Kidney (tissue), 22 donors: ENCODE measurements at places on chromosomes 7 and 10. TPM values are rescaled to one million over a fixed set of nuclear protein-coding genes. Genes with fewer than 3 reads are reported as not detected.

GRCh38 chr7:48161407-48162125 lies 9.7 kb upstream of the ABCA13 start:
- DNase-seq, result no peak

DNA sequence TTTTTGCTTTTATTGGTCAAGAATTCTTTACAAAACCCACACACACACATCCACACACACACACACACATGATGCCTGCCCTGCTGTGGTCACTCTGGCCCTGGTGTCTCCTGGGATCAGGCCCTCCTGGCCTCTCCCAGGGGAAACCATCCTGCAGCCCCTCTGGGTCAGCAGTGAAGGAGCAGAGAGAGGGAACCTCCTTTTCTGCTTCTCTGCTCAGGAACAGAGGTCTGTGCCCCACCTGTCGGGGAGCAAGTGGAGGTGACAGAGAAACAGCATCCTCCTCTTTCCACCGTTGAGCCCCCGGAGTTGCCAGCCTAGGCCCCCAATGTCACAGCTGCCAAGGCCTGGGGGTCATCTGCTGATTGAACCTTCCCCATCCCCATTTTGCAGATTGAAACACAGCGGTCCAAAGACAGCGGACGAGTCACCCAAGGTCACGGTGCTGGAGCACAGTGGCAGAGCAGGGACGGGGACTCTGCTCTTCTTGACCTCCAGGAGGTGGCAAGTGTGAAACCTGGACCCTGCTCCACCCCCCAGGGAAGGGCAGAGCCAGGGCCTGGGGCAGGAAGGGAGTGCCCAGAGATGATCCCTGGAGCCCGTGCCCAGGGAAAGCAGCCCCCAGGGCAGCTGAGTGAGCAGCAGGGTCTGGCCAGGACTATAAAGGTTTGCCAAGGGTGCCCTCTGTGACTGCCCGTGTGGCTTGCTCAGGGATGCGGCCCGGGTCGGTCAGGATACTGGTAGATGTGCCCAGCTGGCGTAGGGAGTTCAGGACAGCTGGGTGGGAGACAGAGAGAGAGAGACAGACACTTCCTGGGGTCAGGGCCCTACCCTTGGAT lies 15.0 kb upstream of the TBL2 start:
- no peak for DNase-seq

DNA sequence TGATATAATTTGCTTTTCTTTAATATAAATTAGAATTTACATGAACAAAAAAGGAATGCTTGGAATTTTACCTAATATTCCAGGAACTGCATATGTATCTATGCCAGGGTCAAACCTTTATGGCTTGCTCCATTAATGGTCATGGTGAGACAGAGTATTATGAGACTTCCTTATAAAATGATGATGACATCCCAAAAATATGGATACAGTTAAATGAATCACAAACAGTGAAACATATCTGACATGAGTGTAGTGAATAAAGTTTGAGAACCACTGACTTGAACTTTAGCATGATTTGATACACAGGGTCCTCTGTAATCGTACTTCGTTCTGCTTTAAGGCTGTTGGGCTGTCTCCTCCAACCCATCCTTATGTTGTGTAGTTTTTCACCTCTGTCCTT lies 51.8 kb downstream of the MARCHF5 start:
- DNase-seq, result no peak

DNA sequence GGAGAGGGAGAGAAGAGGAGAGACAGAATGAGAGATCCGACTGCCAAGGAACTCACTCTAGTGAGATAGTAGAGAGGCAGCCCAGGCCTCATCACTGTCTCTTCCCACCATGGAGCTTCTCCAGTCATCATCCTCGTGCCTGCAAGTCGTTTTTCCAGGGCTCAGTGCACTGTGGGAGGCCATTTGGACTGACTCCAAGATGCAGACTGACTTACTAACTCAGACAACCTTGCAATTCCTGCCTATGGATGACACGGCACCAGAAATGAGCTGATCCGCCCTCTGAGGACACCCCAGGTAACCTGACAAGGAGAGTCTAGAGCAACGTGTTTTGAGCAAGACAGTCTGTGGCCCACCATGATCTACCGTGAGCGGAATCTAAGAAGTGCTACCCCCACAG lies 154.9 kb downstream of the GLI3 start:
- DNase-seq, result no peak

- DNase-seq, result no peak
Observed at GRCh38 chr10:106959521-106959920, 205.0 kb downstream of the SORCS1 start.

GRCh38 chr7:158782761-158783401 lies 46.4 kb downstream of the ESYT2 start:
- DNase-seq, result no peak

- no peak for DNase-seq
Observed at GRCh38 chr7:106175507-106175906, 63.4 kb upstream of the SYPL1 start.

DNA sequence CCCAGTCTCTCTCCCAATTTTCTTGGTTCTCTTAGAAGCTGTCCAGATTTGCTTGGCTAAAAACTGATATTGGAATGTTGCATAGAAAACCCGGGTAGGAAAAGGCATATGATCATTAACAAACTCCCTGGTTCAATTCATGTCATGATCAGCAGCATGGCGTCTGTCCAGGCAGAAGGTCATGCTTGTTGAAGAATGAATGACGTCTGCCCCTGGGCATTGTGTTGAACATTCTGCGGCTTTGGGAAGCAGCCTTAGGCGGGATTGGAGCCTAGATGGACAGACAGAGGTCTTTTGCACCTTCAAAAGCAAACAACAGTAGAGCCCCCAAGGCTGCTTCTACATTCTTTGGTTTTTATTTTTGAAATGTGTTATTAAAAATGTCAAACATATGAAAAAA lies 7.7 kb upstream of the MINDY3 start:
- no peak for DNase-seq

- no peak for DNase-seq
Observed at GRCh38 chr7:111860248-111860647, 298.0 kb upstream of the IMMP2L start.

DNA sequence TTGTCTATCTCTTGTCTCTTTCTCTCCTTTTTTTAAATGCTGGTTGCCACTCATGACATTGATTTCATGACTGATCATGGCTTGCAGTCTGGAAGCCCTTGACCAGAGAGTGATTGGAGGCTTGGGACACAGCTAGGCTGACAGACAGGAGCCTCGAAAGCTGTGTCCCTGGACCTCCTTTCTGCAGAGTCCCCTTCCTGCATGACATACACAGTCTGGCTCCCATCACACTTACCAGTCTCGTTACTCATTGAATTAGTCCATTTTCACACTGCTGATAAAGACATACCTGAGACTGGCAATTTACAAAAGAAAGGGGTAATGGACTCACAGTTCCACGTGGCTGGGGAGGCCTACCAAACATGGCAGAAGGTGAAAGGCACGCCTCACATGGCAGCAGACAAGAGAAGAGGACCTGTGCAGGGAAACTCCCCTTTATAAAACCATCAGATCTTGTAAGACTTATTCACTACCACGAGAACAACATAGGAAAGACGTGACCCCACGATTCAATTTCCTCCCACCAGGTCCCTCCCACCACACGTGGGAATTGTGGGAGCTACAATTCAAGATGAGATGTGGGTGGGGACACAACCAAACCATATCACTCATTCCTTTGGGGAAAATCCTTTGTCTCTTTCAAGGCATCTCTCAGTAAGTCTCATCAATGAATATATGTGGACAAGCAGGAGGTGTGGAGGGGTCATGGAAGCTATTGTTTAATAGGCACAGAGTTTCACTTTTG lies 102.3 kb downstream of the TBXAS1 start:
- no peak for DNase-seq

DNA sequence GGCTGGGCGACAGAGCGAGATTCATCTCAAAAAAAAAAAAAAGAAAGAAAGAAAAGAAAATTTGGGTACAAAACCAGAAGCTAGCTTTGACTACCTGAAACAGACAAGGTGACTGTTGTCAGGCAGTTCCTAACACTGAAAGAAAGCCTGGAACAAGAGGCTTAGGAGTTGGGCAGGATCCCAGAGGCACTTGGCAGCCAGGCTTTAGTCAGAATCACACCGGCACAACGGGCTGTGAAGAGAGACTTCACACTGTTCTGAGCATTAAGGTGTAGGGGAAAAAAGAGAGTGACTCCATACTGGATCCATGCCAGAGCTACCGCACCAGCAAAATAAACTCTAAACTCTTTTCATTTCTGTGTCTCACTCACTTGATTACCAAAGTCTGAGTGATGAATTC lies 130.8 kb downstream of the ZNF467 start:
- no peak for DNase-seq

DNA sequence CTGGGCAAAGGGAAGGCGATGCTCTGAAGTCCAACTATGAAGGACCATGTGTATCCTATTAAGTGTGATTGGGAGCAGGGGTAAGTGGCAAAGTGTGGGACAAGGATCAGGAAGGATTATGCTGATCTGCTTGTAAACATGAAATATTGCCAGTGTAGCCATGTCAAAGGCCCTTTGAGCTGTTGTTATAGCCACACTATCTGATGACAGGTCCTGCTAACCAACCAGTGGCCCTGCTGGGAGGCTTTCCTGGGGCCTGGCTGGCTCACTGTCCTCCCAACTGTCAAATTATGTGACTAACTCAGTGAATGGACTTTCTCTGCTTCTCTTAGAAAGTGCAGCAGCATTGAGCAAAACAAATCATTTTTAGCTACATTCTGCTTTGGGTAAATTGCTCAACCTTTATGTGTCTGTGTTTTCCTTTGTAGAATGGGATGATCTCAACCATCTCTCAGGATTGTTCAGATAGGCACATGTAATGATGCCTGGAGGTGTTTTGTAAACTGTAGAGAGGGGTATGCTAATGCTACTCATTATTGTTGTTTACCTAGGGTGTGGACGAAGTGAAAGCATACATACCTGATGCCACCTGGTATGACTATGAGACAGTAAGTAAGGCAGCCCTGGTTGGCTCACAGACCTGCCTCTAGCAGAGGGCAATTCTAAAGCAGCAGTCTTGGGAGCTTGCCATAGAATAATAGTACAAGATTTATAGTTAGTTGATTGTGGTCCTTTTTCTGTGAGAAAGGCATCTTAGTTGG lies 47.4 kb downstream of the MGAM2 start:
- DNase-seq, result no peak

DNA sequence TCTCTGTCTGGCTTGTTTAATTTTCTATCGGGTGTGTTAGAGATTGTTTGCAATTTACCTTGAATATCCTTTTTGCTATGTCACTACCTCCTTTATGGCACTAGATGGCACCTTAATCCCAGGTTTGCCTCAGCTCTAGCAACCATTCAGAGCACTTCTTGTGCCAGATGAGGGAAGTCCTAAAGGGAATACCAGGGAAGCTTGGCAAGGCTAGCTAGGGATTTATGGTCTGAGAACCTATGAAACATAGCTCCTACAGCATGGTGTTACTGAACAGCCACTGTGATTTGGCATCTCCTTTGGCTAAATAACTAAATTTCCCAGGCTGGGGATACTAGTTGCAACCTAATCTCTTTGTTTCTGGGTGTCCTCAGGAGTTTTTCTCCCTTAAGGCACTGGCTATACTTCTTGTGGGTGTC lies 69.0 kb upstream of the VOPP1 start:
- DNase-seq, result peak; percentile 90

DNA sequence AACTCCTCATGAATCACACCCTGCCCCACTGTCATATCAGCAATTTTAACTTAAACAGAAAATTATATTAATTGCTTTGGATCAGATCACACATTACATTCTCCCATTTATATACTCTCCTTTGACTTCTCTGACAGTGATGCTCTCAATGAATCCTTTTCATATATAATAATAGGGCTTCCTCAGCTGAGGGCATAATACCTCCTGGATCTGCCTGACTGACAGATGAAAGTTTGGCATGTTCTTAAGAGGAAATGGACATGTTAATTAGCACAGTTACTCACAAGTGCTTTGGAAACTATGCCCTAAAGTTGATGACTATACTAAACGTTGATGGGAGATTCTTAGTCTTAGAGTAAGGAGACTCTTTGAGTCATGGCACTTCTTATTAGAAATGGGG lies 478.2 kb upstream of the LRRN3 start:
- no peak for DNase-seq

DNA sequence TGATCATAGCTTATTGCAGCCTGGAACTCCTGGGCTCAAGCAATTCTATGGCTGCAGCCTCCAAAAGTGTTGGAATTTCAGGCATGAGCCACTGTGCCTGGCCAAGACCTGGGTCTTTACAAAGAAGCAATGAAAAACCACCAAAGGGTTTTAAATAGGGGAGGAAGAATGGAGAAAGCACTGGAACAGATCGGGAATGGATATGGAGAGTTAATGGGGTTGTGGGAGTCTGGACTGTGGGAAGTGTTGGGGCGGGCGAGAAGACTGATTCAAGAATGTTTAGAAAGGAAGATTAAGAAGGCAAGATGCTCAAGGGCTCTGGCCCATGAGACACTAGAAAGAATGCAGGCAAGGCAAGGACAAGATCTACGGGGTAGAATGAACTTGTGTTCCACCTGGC lies 98.5 kb downstream of the CARD11 start:
- DNase-seq, result no peak

- no peak for DNase-seq
Observed at GRCh38 chr7:107037717-107038603, 6.5 kb upstream of the PRKAR2B start.

- DNase-seq, result no peak
Observed at GRCh38 chr7:151433721-151434400, 6.1 kb downstream of the CRYGN start.

GRCh38 chr10:4538016-4538415 lies 288.0 kb upstream of the AKR1E2 start:
- DNase-seq, result no peak

GRCh38 chr10:88687853-88688467 lies 18.1 kb upstream of the LIPK start:
- DNase-seq, result no peak

DNA sequence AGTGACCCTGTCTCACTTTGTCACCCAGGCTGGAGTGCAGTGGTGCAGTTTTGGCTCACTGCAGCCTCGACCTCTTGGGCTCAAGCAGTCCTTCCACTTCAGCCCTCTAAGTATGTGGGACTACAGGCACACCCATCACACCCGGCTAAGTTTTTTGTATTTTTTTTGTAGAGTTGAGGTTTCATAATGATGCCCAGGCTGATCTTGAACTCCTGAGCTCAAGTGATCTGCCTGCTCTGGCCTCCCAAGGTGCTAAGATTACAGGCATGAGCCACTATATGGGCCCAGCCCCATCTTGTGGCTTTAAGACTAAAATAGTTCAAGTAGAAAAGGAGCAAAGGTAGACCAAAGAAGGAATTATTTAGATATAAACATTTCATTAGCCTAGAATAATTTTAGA lies 65.5 kb downstream of the MLLT10 start:
- DNase-seq, result no peak

HECW1 gene
- 0.50 TPM for total RNA-seq

KLF14 gene
- total RNA-seq, result not detected

PTPN20 gene
- 1.9 TPM for total RNA-seq

NRF1 gene
- 19.4 TPM for total RNA-seq

PRR15 gene
- 21.2 TPM for total RNA-seq

RBP3 gene
- total RNA-seq, result not detected

LRWD1 gene
- total RNA-seq, result 14.1 TPM

SMKR1 gene
- 0.63 TPM for total RNA-seq

CRHR2 gene
- not detected for total RNA-seq

RARRES2 gene
- total RNA-seq, result 104 TPM

UTF1 gene
- total RNA-seq, result not detected

C7orf33 gene
- not detected for total RNA-seq

GPR158 gene
- 0.22 TPM for total RNA-seq

BBIP1 gene
- total RNA-seq, result 34.8 TPM
